ENCODE measurements at places on chromosomes 3 and 15.
A peak's percentile ranks its signal among the peaks of the same experiment; 100 is the strongest.

DNA sequence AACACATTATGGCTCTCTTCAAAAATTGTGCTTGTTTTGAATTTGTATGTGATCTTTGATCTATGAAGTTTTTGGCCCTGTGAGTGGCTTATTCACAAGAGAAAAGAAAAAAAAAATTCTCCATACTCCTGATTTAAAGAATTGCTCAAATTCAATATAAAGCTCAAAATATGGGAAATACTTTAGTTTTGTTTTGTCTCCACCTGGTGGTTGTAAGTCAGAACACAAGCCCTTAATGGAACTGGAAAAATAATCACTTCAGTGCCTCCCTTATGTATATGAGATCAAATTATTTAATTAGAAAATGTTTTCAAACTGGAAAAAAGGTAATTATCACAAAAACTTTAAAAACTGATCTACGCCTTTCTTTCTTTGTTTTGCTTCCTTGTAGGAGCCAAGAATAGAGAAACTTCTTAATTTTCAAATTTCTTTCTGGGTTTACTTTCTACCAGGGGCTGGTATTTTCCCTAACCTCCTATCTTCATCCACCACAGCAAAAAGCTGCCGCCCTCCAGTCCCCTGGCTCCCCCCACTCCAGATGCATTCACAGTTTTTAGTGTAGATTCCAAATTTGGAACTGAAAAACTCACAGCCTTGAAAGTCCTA lies 50.6 kb downstream of the SERP1 start:
- peak; percentile 39 for DNase-seq

DNA sequence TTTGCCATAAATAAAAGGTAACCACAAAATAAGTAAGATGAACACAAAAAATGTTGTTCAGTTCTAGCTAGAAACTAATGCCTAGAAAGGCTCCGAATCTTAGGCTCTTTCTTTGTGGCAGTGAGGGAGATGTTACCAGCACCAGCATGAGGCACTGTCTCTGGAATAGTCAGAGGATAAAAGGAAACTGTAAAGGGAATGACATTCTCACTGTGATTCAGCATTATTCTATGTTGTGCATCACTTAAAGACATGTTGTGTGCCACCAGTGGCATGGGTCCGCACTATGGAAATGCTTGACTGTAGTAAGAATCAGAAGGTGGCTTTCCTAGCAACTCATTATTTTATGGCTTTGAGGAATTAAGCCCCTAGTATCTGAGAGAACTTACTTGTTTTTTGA lies 70.8 kb downstream of the SEC22A start:
- no peak for DNase-seq

DNA sequence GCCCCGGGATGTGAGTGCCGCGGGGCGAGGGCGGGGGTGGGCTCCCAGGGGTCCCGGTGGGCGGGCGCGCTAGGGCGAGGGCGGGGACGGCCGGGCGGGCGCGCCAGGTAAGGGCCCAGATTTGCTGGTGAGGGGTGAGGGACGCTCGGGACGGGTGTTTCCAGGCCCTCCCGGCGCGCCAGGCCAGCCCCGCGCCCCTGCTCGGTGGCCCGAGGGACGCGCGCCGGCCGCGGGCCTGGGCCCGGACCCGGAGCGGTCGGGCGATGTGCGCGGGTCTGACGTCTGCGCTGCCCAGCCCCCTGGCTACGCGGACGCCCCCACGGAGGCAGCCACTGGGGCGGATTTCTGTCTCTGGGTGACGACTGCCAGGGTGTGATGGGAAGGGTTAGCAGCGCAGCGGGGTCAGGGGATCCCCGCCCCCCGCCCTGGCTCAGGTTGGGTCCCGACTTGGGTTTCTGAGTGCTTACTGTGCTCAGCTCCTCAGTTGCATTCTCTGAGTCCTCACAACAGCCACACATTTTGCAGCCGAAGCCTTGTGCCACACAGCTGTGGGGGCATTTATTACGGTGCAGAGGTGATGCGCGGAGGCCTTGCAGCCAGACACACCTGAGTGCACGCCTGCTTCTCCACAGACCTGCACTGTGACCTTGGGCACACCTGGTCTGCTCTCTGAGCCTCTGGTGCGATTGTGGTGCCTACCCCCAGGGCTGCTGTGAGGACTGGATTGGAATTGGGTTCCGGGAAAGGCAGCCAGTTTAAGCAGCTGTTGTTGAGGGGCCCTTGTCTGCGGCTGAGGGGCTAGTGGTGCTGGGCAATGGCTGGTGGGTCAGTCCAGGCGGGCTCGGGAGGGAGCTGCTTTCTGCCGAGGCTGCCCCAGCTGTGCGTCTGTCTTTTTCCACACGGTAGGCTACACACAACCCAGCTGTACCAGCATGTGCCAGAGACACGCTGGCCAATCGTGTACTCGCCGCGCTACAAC lies 523 bp downstream of the HDAC11 start:
- no peak for DNase-seq

- DNase-seq, result no peak
These were observed 345.3 kb downstream of the CHST2 start for GRCh38 chr3:143464850-143465249.

DNA sequence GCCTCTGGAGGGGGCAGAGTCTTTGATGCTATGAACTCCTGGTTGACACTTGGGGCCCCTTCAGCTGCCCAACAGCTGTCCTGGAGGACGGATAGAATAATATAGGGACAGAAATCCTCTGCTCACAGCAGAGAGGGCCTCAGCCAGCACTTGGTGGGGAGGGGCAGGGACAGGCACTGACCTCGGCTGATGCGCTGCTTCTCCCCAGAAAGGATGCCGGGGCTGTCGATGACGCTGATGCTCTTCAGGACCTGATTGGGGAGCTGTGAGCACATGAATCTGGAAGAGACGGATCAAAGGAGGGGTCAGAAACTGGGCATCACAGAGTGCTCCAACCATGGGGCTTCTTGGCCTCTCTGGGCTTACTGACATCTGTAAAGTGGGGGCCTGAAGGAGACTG lies 29.5 kb downstream of the EHD4 start:
- no peak for DNase-seq

DNA sequence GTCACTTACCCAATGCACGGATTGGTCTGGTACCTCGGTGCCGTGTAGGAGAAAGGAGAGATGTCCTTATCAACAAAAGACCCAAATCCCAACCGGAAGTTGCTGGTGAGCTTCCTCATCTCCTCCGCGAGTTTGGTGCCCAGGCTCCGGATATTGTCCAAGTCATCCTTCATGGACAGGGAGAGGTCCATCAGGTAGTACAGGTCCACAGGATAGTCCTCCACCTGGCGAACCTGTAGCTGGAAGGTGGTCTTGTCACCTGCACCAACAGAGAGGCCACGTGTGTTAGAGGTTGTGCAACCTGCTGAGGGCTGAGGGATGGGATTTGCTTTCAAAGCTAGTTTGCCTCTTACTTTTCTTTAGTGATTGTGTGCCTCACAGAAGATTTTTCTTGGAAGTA lies 38.9 kb downstream of the ITGB5 start:
- no peak for DNase-seq

DNA sequence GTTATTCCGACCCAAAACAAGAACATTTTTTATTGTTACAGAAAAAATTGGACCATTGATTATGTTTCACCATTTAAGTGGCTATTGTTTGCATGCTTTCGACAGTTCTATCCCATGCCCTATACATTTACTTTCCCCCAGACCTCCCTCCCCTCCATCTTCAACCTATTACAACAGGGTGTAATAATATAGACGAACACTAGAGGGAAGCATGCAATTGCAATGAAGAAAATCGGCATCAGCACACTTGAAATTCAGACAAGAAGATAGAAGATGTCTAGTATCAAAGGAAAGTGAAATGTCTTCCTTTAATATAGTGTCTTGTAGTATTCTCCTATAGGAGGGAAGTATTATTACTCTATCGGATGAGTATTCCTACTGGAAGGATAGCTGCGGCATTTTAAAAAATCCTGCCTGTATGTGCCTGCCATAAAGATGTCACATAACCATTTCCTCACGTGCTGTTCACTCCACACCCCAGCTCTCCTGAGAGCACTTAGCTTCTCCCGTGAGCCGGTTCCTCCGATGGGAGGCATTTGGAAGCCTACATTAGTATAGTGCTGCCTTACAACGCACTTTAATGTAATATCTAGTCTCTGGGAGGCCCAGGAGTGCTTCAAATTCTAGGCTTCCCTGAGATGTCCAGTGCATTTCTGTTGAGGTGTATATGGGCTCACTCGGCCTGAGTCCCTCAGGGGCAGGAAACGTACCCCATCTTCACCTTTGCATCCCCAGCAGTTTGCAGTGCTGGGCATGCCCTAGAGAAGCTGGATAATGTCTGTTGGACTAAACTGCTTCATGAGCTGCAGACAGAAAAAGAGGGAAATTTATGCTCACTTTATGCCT lies 17.8 kb upstream of the ERICH6 start:
- DNase-seq, result peak; percentile 76

DNA sequence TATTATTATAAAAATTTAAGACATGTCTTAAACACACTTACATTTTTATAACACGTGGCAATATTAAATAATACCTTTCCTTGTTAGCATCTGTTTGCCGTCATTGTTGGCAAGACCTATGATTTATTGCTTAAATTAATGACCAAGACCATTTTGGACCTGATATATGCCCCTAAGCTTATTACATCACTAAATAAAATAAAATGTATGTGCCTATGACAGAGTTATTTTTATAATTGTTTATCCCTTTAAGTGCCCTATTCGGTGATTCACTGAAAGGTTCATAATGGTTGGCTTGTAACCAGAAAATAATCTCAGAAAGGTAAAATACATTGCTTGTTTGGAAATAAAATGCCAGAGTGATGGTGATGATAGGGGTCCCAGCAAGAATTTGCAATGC lies 17.5 kb downstream of the CDIN1 start:
- no peak for DNase-seq

GRCh38 chr3:189737619-189738018 lies 106.4 kb downstream of the TP63 start:
- no peak for DNase-seq

DNA sequence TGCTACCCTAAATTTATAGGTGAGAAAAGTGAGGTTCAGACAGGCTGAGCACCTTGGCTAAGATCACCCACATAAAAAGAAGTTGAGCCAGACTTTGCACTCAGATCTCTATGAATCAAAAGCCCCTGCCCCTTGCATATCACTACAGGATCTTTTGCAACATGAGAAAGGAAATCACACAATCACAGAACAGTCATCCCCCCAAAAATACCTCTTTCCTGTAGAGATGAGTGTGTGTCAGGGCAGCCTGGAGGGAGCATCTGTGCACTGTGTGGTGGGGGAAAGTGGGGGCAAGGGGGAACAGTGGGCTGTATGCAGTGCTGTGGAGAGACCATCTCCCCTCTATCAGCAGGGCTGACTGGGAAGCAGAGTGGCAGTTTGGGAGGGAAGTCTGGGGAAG lies 46.6 kb downstream of the EPHB3 start:
- peak; percentile 22 for DNase-seq

GRCh38 chr15:62647202-62647842 lies 395.2 kb upstream of the TPM1 start:
- DNase-seq, result no peak

DNA sequence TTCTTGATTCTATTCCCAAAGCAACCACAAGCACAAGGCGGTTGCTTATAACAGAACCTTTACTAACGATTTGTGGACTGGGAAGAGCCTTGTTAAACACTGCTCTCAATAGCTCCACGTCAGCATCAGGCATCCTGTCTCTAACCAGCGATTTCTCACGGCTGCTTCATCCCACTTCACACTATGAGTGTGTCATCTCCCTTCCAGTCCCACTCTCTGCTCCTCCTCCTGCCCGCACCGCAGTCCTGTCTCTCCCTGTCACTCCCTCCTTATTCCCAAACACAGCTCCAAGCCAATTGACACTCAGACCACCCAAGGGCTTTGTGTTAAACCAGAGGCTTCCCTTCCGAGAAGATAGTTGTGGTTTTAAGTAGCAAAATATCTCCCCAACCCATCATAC lies 94.8 kb downstream of the ABHD5 start:
- DNase-seq, result no peak

DNA sequence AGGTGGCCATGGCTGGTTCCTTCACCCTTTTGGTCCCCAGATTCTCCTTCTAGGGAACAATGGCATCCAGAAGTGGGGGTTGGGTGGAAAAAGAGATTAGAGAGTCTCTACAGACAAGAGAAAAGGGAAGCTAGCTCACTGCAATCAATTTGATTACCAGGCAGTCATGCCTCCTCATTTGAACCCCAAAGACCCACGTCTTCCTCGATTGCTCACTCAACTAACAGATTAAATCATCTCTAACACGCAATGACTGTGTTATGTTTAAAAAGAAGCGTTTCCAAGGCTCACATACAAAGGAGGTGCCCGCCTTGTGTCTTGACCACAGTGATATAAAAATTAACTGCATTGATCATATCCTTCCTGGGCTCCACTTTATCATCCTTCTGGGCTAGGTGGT lies 57.6 kb downstream of the BHLHE40 start:
- no peak for DNase-seq

- no peak for DNase-seq
These were observed 80.0 kb downstream of the THSD4 start for GRCh38 chr15:71195242-71195641.

DNA sequence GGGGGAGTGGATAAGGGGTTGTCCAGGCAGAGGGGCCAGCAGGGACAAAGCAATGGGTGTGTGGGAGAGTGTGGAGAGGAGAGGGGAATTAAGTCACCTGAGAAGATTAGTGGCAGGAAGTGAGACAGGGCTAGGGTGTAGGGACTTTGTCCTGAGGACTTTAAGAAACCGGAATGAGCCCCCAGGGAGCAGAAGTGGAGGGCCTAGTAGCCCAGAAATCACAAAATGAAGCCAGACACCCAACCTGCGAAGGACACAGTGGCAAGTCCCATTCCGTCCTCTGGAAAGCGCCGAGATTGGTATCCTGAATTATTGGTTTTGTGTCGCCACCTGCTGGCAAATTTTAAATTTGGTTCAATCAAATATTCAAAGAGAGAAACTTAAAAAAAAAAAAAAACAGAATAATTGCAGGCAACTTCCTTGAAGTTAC lies 78.0 kb upstream of the SLC25A36 start:
- peak; percentile 63 for DNase-seq

- DNase-seq, result no peak
These were observed 57.3 kb upstream of the UBE2Q2 start for GRCh38 chr15:75785771-75786574.

DNA sequence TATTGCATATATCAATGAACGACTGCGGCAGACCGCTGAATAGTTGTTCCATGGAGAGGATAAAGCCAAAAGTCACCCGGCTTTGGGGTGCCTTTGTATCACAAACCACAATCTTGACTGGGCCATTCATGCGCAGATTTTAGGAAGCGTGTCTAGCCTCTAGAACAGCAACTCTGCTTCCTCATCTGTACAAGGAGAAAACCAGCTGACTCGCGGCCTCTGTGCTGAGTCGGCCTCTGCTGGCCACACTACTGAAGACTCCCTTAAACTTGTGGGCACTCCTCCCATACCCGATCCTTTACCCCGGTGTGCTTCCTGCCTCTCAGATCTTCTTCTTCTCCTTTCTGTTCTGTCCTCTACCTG lies 872 bp downstream of the DLEC1 start:
- no peak for DNase-seq

DNA sequence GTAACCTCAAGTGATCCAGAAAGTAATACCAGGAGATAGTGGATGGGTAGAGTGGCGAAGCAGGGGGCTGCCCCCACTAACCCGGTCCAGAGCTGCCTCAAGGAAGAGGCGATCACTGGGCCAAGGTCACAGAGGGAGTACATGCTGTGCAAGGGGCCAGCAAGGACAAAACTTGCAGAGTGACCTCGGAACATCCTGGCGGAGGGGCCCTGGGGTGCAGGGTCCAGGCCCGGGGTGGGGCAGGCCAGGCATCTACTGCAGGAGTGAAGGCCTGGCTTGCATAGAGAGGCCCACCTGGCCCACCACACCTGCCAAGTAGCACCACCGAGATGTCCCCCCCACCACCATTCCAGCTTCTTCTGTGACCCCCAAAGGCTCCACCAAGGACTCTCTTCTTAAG lies 17.6 kb downstream of the IQSEC1 start:
- no peak for DNase-seq
